ENCODE measurements at places on chromosomes 13 and 19.

DNA sequence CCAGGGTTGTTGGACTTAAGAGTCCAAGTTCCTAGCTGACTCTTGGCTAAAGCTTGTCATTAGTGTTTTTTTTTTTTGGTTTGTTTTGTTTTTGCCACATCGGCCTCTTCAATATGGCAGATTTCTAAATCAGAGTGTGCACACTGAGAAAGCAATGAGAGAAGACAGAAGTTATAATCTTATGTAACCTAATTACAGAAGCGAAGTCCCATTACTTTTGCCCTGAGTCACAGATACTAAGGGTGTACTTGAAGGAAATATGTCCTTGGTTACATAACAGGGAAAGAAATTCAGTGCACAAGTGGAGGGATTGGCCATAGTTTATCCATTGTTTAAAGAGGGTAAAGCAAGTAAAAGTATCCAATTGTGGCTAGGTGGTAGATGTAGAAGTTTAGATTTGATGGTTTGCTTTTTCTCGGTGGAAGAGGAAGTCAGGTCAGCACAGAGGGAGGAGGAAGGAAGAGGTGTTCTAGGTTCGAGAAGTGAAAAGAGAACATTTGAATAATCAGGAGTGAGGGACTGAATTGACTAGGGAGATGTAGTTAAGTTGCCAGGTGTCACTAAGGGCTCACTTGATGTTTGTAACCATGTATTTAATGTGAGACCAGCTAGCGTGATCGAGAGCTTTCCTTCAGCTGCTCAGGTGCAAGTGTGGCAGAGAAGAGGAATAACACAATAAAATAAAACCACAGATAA, 12.2 kb downstream of the GTF2F2 start:
- DNase-seq = no peak

- DNase-seq = peak; percentile 19
These were observed 524.4 kb upstream of the SPRY2 start for GRCh38 chr13:80865329-80865728.

- DNase-seq = no peak
These were observed 25.0 kb upstream of the LAMP1 start for GRCh38 chr13:113272031-113272430.

- no peak for DNase-seq
These were observed 96.6 kb downstream of the WTIP start for GRCh38 chr19:34578173-34578572.

GRCh38 chr13:111880185-111880584, 186.8 kb upstream of the SOX1 start:
- no peak for DNase-seq

DNA sequence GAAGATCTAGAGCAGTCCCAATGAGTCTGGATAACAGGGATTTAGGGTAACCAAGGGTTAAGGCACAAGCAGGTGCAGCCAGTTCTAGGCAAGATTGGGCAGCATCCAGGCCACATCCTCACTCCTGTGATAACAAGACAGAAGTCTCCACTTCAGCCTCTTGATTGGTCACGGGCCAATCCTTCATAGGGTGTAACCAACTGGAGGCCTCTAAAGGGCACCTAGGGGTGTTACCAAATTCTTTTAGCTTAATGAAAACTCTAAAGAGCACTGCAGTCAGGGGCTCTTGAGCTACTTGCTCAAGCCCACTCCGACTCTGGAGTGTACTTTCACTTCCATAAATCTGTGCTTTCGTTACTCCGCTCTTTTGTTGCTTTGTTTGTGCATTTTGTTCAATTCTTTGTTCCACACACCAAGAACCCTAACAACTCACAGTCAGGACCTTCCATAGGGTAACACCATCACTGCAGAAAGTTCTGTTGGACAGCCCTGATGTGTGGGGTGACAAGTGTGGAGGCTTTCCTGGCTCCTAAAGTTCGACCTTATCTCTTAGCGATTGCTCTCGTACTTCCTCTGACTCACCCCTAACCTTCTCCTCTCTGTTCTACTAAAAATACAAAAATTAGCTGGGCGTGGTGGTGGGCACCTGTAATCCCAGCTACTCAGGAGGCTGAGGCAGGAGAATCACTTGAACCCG, 36.1 kb downstream of the ZSWIM9 start:
- no peak for DNase-seq

- DNase-seq = peak; percentile 20
These were observed 59.1 kb upstream of the TNFRSF19 start for GRCh38 chr13:23510979-23511735.

GRCh38 chr13:63460462-63461090, 2044.9 kb upstream of the PCDH20 start:
- DNase-seq = no peak

DNA sequence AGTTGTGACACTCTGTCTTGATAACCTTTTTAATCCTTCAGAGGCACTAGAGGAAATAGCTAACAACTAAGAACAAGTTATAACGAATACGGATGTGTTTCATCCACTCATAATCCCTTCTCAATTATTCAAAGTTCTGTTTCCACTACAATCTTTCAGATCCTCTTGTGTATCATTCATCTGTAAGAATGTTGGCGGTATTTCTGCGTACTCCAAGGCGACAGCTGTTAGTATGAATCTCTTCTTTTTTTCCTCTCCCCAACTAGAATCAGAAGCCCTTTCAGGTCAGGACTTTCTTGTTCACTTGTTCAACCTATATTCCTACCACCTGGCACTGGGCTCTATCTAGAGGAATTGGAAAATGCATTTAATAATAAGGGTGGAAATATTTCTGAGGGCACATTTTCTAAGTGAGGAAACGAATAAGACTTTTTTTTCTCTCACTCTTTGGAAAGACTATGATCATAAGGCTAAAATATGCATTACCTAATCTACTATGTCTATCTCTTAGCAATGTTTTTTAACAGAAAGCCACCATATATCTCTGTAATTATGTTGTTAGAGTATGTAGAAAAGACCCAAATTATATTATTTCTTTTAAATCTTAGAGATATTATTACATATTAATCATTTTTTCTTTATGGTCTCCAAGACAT, 492.9 kb downstream of the PCDH20 start:
- DNase-seq = no peak

DNA sequence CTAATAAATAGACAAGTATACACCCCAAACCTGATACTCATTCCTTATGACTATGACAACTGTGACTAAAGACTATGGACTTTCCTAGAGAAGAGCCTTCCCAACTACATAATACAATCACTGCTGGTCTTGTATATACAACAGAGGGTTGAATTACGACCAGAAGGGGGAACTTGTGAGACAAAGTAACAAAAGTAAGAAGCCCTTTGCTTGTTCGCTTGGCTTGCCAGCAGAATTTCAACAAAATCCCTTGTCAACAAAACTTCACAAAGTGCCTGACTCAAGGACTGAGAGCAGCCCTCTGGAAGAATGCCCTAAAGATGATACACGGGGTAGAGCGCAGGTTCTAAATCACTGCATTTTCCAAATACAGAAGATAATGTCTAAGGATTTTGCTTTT, 99.4 kb downstream of the WASF3 start:
- DNase-seq = no peak

- no peak for DNase-seq
These were observed 8.8 kb upstream of the CPB2 start for GRCh38 chr13:46113596-46113995.

Measured in NCI-H1092 treated with DMSO at 0.1 percent for 48 hours (cell line).